GM18507 (cell line): ENCODE measurements at places on chromosomes 2 and 18.

GRCh38 chr18:8283891-8284585 lies 325.2 kb upstream of the RAB12 start:
- DNase-seq = no peak

GRCh38 chr2:202717598-202718310 lies 83.0 kb downstream of the FAM117B start:
- no peak for DNase-seq

DNA sequence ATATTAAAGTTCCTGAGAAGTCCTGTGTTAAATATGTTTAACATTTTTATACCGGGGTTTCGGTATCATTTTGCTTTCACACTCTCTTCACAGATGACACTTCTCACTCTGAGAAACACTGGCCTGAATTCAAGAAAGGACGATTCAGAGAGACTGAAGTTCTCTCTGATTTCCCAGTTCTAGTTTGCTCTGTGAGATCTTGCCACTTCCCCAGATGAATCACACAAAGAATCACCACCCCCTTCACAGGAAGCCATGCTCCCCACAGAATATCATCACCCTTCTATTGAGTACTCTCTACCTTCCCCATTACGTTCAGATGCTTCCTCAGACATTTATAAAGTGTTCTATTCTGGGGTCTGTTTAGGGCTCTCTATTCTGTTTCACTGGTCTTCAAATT lies 16.1 kb upstream of the CD207 start:
- peak; percentile 23 for DNase-seq

DNA sequence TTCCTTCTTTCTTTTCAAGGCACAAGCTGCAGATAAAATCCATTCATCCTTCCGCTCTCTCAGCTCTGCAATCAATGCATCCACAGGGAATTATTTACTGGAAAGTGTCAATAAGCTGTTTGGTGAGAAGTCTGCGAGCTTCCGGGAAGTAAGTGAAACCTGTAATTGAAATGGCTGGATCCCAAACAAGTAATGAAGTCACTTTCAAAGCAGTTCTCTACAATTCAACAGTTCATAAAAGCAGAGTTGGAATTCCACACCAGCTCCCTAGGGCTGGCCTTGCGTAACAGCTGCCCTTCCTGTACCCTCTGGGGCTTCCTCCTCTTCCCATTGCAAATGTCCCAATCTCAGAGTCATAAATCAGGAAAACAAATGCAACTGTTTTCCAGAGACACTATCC lies 9.6 kb downstream of the SERPINB2 start:
- no peak for DNase-seq

DNA sequence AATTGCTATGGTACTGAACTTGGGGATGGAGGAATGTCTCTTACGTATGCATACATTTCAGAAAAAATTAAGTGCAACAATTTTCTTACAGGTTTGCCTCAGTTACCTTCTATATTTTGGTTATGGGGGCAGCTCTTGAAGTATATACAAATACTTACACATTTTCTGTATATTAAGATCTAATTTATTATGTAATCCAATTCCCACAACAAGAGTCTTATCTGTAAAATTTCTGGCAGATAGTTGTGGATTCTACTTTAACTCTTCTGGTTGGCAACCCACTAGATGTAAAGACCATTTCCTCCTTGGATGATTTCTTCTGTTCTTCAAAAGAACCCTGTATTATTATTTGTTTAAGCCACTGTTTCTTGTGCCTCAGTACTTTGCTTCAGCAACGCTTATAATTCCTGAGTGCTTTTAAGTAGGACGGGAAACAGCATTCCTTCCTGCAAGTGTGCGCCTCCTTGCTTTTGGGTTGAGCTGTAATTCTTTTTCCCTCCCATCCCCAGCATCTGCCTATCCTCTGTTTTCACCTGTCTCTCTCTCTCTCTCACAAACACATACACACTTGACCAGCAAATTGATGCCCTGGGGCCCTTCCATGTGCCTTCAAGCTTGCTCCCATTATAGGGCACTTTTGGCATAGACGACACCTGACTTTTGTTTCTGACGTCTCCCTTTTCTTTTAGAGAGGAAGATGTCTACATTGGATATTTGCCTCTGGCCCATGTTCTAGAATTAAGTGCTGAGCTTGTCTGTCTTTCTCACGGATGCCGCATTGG lies 61.4 kb downstream of the ACSL3 start:
- no peak for DNase-seq

DNA sequence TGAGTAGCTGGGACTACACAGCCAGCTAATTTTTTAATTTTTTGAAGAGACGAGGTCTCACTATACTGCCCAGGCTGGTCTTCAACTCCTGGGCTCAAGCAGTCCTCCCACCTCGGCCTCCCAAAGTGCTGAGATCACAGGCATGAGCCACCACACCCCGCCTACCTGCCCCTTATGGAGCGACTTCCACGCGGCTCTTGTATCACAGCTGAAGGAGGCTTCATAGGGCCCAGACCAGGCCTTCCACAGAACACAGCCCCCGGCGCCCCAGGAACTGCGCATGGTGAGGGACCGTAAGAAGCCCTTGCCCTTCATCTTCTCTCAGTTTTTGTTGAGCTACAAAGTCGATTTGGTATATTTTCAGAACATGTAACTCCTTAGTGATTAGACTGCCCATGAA lies 220.3 kb downstream of the KLHL29 start:
- no peak for DNase-seq

GRCh38 chr2:101986376-101986775 lies 5.4 kb upstream of the IL1R2 start:
- DNase-seq = no peak
